ENCODE measurements at places on chromosomes 12 and 14.

- DNase-seq = no peak
Observed at GRCh38 chr12:62248873-62249272, 11.3 kb upstream of the USP15 start.

DNA sequence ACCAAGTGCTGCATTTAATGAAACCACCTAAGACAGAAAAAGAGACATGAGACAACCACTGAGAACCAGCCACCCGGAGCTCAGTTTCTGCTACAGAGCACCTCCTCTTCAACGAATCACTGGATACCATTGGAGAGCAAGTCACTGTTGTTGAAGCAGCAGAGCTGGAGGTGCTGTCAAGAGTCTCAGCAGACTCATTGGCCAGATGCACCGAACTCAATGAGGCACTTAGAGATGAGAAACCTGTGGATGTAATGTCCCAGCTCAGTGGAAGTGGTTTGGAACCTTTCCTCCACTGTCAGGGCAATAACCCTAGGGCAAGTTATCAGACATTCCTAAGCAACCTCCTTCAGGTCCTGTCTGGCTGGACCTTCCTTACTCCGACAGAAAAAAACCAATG is 13.1 kb downstream of the NPC2 start:
- no peak for DNase-seq

GRCh38 chr12:106436164-106436563 is 78.6 kb downstream of the POLR3B start:
- DNase-seq = no peak

GRCh38 chr12:40874868-40875267 is 182.6 kb downstream of the CNTN1 start:
- no peak for DNase-seq

DNA sequence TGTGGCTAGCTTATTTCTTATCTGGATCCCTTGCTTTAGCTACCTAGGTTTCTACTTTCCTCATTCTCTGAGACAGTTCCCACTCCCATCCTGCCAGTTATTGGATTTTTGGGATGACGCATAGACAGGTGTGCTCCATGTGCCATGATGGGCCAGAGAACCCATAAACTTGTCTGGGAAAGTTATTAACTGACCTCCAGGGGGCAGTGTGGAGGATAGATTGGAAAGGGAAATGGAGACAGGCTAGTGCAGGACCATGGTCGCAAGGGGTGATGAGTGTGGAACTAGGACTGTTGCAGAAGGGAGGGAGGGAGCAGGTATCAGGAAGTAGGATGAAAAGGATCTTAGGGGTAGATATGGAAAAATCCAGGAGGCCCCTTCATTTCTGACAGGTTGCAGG is 80.3 kb downstream of the ESRRB start:
- DNase-seq = no peak

All from mesothelial cell of epicardium (in vitro differentiated cells).